ENCODE measurements at places on chromosomes 5 and 9. TPM values are rescaled to one million over a fixed set of nuclear protein-coding genes. Genes with fewer than 3 reads are reported as not detected.

DNA sequence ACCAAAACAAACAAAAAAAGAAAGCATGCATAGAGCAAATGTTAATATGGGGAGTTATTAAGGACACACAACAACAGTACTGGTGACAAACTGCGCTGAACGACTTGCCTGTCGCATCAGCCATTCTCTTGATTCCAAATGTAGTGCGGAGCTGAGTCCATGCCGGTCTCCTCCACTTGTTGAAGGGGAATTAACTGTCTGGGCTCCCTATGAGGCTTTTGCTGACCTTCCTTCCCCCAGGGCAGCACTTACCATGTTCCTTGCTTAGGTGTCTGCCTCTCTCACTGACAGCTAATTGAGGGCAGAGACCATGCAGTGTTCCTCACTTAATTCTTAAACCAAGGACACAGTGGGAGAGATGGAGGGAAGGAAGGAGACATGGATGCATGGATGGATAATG lies 40.8 kb upstream of the FAT2 start:
- DNase-seq: no peak

DNA sequence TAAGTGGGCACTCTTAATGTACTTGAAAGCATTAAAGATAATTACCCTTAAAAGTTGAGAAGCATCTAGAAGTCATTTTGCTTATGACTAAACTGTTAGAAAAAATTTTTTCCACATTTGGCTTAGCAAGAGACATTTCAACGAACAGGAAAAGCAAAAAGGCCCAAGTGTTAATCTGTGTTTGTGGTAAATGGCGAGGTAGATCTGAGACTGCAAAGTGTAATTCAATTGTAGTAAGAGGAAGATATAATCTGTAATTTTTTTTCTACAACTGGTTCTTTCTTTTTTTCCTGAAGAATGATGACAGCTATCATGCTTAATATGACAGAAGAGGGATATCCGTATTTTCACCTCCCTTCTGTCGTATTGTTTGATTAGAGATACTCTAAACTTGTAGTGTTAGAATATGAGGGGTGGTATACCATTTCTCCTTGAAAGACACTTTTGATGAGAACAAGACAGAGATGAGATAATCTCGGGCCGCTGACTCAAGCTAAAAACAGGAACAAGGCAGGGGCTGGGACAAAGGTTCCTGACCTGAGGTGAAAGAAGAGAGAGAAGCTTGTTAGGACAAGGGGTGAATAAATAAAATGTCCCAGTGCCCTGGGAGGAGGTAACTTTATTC lies 459.3 kb upstream of the ZNF608 start:
- DNase-seq: no peak

The PCDHGA2 gene
- 0.41 TPM for total RNA-seq

DNA sequence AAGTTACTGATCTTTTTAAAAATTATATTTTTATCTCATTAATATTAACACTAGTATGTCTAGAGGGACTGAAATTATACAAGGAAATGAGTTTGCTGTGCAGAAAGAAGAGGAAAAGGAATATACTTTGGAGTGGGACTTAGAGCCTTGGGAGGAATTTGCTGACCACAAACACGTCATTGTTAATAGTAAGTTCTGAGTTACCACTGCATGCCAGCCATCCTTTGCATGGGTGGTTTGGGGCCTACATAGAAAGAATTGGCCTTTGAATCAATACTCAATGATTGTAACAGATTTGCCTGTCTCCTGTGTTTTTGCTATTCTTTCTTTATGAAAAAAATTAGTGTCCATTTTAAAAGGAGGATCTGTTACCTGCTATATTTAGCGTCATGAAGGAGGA lies 232.6 kb upstream of the TNC start:
- DNase-seq: no peak

DNA sequence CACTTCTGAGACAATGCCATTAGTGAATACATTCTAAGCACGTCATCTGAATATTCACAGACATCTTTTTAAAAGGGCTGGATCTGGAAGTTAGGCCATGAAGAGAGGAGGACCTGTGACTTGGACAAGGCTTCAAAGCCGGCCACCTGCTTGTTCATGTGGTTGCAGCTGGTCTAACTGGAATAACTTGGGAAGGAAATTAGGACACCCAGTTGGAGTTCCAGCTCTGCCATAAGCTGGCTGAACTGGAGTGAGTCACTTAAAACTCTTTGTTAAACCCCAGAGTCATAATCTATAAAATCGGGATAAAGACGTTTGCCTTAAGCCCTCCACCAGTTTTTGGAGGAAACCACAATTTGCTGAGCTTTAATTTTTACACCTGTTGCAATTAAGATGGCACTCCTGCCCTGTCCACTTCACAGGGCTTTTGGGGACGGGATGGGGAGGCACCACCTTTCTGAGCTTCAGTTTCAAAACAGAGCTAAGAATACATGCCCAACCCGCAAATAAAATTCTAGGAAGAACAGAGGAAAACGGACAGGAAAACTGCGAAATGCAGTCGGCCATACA lies 536 bp upstream of the STX17 start:
- DNase-seq: peak; percentile 29

- DNase-seq: no peak
These were observed 640 bp downstream of the TRIM32 start for GRCh38 chr9:116687754-116688135.

- no peak for DNase-seq
These were observed 20.7 kb downstream of the CDC37L1 start for GRCh38 chr9:4700091-4700490.

- no peak for DNase-seq
These were observed 123.8 kb upstream of the LIFR start for GRCh38 chr5:38680094-38680825.

DNA sequence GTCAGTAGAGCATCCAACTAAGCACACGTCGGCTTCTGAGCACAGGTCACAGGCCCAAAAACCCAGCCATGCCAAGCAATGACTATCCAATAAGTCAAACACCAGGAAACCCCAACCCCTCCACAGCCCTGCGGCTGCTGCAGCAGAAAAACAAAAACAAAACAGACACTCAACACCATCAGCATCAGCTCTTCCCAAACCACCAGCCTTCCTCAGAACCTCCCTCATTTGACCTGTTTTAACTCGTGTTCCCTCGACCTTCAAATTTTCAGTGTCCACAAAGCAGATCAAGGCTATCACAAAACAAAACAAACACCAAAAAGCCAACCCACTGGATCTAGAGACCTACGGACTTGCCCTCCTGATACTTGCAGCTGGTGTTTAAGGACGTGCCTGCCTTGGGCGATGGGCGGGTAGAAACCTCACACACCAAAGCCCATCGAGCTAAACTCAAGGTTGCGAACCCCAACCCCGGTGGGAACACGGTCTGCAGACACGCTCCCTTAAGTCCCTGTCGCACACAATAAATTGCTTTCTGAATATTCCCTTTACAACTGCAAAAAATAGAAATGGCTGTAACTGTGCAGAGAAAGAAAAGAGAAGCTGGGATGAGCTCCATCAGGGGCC lies 247.1 kb upstream of the ANKRD55 start:
- no peak for DNase-seq

GRCh38 chr5:170269579-170269978 lies 28.0 kb downstream of the LCP2 start:
- no peak for DNase-seq

DNA sequence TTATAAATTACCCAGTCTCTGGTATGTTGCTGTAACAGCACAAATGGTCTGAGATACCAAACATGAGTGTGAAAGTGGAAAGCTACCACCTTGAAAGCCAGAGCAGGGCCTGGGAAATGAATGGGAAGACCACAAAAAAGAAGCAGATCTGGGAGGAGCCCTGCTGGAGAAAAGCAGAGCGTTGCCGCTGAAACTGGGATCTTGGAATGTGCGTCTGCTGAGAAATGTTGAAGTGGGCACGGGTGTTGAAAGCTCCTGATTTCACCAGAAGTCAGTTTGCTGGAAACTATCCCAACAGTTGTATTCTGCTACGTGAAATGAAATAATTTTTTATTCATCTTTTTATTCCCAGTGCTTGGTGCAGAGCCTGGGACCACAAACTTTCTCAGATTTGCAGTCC lies 40.0 kb downstream of the NUDT12 start:
- no peak for DNase-seq

DNA sequence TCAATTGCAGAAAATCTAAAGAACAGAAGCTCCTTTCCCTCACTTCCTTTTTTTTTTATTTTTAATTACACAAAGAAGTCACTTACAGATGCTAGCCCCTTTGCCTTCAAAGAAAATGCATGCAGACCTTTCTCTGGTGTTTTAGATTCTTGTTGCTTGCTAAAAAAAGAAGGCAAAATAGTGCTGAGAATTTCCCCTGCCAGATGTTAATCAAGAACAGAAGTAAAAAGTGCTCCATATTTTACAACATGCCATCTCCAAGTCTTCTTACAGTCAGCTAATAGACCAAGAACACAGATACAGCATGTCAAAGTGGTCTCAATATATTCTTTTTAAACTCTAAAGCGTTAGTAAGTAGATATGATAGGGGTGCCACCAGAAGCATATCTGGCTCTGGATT lies 142.8 kb upstream of the RGMB start:
- DNase-seq: no peak

The DBH gene
- not detected for total RNA-seq

The GNA14 gene
- 7.4 TPM for total RNA-seq

The CAMLG gene
- 15.8 TPM for total RNA-seq

The RNF180 gene
- total RNA-seq: 2.8 TPM

- DNase-seq: no peak
These were observed 180.7 kb upstream of the TARS1 start for GRCh38 chr5:33260098-33260497.

DNA sequence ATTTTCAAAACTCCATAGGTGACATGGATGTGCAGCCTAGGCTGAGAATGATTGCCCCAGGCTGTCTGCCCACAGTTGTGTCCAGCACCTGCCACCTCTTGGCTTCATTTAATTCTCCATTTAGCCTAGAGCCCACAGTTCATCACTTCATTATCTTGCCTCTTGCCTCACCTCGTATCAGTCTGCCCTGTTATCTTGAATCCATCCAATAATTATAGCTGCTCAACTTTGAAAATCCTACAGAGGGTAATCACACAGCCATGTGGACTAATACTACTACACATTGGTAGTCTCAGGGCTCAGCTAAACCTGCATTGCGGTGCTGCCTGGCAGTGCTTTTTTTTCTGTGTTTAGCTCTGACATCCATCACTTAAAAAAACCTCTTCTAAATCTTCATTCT lies 7.4 kb downstream of the UGCG start:
- DNase-seq: no peak

The OCLN gene
- 50.2 TPM for total RNA-seq

The ALAD gene
- total RNA-seq: 56.3 TPM

GRCh38 chr5:21236104-21236503 lies 1248.1 kb upstream of the CDH18 start:
- DNase-seq: no peak

DNA sequence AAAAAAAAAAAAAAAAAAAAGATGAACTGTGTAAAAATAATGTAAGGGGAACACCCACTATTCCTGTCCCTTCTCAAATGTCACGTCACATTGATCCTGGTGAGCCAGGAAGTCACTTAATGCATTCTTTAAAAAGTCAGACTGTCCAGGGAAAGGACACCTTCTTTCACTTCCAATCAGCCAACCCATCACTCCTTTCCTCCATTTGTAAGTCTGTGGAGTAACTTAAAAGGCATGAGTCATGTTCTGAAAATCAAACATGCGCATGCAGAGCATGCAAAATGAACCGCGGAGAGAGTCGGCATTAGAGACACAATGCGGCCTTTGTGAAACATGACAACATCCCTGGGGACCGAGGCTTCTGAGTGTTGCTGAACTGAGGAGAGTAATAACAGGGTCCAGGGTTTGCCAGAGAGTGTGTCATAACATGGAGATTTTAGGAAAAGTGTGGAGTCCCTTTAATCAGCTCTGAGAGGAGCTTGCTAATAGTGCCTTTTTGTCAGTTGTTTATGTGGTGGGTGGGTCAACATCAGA lies 77.6 kb upstream of the SEMA6A start:
- DNase-seq: no peak

The ECM2 gene
- total RNA-seq: 1.0 TPM

DNA sequence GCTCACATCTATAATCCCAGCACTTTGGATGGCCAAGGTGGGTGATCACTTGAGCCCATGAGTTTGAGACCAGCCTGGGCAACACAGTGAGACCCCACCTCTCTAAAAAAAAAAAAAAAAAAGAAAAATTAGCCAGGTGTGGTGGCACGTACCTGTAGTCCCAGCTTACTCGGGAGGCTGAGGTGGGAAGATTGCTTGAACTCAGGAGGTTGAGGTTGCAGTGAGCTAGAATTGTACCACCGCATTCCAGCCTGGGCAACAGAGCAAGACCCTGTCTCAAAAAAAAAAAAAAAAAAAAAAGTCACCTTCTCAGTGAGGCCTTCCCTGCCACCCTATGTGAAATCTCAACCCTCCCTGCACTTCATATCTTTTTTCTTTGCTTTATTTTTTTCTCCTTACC lies 14.0 kb upstream of the SEPTIN8 start:
- DNase-seq: no peak

The CCL27 gene
- not detected for total RNA-seq

- no peak for DNase-seq
These were observed 5.1 kb downstream of the ARL14EPL start for GRCh38 chr5:116037236-116037822.

GRCh38 chr9:125701351-125701750 lies 5.7 kb downstream of the MAPKAP1 start:
- no peak for DNase-seq

The PCDH12 gene
- 1.2 TPM for total RNA-seq

GRCh38 chr5:116699332-116699731 lies 124.7 kb upstream of the SEMA6A start:
- DNase-seq: no peak

The FOCAD gene
- 26.6 TPM for total RNA-seq

The DRD1 gene
- 0.09 TPM for total RNA-seq

DNA sequence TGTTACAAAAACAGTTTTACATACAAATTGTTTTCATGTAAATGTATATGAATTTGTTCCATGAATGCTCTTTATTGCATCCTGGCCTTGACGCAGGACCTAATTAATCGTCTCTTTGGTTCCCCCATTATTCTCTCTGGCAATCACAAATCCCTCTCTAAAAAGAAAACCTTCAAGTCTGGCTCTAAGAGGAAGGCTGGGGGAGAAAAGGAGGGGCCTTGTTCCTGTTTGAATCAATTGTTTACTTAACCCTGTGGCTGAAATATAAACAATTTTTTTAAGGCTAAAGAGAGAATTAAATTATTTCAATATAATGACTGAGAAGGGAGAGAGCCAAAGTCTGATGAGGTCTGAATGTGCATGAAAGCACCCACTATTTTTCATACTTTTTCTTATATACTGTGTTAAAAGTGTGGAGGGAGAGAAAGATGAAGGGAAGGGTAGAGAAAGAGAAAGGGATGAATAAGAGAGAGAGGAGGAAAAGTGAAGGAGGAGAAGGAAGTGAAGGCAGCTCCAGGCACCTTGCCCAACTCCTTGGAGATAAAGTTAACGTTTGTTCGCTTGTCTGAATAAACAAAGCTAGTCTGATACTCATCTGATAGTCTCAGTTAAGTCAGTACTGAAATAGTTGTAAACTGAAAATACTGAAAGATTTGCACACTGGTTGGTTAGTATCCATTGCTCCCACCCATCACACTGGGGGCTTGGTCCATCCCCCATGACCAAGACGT lies 116.4 kb upstream of the SPDL1 start:
- no peak for DNase-seq

GRCh38 chr5:76685704-76686103 lies 30.2 kb upstream of the F2R start:
- DNase-seq: no peak

GRCh38 chr5:14753947-14754346 lies 89.4 kb downstream of the OTULIN start:
- DNase-seq: no peak

All from mucosa of descending colon (tissue), 3 donors.